ENCODE measurements at places on chromosomes 1 and 21.
A peak's percentile ranks its signal among the peaks of the same experiment; 100 is the strongest.

DNA sequence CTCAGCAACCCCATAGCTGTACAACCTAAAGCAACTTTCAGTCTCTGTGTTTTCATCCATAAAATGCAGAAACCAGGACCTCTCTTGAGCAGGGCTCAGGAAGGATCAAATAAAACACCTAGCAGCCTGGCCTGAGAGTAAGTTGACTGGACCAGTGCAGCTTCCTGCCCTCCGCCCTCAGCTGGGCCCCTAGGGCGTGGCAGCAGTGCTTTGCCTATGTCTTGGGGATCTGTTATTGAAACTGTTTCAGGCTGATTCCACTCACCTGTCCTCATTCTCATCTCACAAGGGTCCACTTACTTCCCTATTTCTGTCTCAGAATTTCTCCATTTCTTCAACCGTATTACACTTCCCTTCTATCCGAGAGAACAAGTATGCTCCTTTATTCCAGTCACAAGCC lies 17.3 kb downstream of the LRRC42 start:
- DNase-seq: no peak

- DNase-seq: peak; percentile 35
Observed at GRCh38 chr21:35528116-35529042, 479.3 kb upstream of the RUNX1 start.

- no peak for DNase-seq
Observed at GRCh38 chr1:242692988-242693387, 168.5 kb upstream of the PLD5 start.

DNA sequence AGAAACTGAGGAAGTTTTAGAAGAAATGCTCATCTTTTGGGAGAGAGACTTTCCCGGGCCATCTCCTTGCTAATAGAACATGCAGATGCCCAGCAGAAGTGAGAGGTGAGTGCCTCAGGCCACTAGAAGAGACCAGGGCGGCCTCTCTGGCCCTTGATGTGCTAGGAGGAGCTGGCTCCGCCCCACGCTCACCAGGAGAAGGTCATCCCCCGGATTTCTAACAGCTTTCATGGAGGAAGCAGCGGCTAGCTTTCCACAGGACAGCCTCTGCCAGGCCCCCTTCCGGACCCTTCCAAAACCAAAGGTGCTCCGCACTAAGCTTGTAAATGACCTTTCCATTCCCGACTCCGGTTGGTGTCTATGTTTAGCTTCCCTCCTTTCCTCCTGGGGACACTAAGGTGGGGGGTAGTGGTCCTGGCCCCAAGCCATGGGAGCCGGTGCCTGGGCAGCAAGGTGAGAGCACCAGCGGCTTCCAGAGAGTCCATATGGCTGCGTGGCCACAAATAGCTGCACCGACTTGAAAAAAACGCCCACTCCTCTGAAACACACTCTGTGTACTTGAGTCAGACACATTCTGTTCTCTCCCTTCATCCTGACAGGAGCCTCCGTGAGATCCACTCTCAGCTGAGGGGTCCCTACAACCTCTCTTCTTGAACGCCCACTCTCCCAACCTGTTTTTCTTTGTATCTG lies 249.9 kb downstream of the TNR start:
- DNase-seq: no peak

- no peak for DNase-seq
Observed at GRCh38 chr1:7781501-7781900, 2.6 kb upstream of the PER3 start.

- no peak for DNase-seq
Observed at GRCh38 chr21:42401154-42401553, 2.5 kb upstream of the UBASH3A start.

DNA sequence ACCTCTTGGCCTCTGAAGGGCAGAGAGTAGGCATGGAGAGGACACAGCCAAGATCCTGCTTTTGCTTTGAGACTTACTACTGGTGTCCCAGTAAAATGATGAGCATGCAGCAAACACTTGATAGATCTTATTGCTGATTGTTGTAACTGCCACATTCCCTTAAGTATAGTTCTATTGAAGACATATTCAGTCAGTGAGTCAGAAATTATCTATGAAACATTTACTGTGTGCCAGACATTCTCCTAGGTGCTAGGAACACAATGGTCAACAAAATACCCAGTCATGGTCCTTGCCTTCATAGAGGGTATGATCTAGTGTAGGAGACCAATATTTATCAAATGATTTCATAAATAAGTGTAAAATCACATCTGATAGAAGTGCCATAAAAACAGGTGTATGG lies 13.6 kb downstream of the STYXL2 start:
- no peak for DNase-seq

DNA sequence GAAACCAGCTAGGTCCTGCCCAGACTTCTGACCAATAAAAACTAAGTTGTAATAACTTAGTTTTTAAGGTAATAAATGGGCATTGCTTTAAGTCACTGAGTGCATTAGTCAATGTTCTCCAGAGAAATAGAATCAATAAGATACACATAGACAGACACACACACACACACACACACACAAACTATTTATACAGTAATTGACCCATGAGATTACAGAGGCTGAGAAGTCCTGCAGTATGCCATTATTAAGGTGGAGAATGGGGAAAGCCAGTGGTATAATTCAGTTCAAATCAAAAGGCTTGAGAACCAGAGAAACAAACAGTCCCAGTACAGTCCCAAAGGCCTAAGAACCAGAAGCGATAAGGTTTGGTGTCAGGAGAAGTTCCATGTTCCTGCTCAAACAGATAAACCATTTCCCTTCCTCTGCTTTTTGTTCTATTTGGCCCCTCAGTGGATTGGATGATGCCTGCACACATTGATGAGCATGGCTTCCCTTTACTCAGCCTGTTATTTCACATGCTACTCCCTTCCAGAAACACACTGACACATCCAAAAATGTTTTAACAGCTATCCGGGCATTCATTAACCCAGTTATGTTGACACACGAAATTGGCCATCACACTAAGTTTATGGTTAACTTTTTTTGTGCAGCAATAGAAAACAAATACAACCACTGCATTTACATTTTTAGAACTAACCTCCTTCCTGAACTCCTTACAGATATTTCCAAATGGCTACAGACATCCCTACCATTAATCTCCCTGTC lies 828.2 kb upstream of the NCAM2 start:
- DNase-seq: no peak

- DNase-seq: no peak
Observed at GRCh38 chr1:155910621-155911121, 478 bp downstream of the RIT1 start.

- DNase-seq: no peak
Observed at GRCh38 chr1:58611861-58612385, 34.9 kb upstream of the TACSTD2 start.

- DNase-seq: no peak
Observed at GRCh38 chr21:15005391-15005790, 59.4 kb downstream of the NRIP1 start.

- DNase-seq: peak; percentile 30
Observed at GRCh38 chr1:212683357-212683722, 16.3 kb downstream of the BATF3 start.

GRCh38 chr1:159300146-159300545 lies 2.0 kb upstream of the FCER1A start:
- DNase-seq: no peak

- no peak for DNase-seq
Observed at GRCh38 chr1:232876506-232877364, 71.5 kb downstream of the MAP10 start.

- DNase-seq: no peak
Observed at GRCh38 chr1:167671727-167672511, 41.9 kb downstream of the RCSD1 start.

DNA sequence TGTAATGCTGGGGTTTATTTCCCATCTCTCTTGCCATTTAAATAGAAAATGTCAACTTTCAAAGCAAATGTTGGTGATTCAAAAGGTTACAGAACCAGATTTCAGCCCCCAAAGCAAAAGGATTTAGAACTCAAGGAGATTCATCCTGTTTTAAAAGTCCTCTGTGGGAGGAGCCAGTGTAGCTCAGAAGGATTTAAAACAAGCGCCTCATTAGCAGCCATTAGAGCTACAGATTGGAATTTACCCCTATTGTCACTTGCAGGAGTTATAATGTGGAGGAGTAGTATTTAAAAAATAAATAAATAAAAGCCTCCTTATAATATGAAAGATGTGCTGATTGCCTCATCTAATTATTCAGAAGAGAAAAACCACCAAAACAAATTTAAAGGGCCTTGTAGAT lies 107.8 kb downstream of the LAMC2 start:
- DNase-seq: no peak

DNA sequence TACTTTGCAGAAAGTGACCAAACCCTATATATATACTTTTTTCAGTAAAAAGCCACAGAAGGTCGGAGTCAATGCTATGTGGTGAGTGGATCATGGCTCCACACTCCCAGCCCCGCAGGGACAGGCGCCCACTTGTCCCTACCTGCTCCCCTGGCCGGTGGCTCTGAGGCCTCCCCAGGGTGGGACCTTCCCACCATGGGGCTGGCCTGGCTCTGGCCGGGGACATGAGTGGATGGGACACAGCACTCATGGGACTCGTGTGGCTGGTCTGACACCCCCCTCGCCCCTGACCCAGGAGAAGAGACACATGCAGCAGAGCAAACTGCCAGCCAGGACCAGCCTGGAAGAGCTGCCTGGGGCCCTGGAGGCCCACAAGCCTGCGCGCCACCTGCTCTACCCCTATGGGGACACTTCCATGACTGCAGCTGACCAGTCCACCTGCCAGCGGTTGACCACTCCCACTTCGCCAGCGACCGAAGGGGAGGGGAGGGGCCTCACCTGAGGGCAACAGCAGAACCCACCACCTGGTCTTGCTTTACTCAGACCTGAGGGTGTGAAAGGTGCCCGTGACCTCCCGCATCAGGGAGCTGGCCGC lies 2.2 kb downstream of the SPATC1L start:
- no peak for DNase-seq

- no peak for DNase-seq
Observed at GRCh38 chr1:54643736-54644135, 2.1 kb downstream of the MROH7 start.

DNA sequence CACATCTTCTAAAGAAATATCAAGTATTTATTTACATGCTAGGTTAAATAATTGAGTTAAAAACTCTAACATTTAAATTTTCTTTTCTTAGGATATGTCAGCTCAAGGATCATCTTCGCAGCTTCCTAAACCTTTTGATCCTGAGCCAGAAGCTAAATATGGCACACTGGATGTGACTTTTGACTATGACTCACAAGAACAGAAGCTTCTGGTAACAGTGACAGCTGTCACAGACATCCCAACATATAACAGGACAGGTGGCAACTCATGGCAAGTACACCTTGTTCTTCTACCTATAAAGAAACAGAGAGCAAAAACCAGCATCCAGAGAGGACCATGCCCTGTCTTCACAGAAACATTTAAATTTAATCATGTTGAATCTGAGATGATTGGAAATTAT lies 132.7 kb upstream of the SERTAD4 start:
- DNase-seq: no peak

DNA sequence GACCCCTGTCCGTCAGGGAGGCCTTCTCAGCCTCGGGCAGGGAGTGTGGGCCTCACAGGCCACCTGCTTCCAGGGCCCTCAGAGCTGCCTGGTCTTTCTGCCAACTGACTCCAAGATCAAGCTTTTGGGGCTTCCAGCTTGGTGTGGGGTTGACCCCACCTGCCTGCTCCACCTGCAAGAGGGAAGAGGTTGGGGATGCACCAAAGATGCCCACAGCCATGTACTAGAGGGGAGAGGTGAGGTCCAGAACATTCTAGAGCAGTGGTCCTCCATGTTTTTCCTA lies 266.7 kb upstream of the VAMP3 start:
- no peak for DNase-seq

DNA sequence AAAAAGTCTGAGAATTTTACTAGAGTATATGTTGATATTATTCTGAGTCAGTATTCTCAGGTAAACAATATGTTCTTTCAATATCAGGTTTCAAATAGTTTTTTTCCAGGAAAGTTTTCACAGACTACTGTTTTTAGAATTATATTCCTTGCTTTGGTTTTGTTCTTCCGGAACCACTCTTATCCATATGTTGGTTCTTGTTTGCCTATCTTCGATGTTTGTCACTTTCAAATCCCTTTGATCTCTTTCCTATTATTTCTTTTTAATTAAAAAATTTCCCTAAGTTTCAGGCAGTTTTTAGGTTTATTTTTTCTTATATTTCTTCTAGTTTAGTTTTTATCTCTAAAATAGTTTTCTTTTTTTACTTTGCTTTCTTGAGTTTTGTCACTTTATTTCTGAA lies 20.9 kb downstream of the NOS1AP start:
- no peak for DNase-seq

DNA sequence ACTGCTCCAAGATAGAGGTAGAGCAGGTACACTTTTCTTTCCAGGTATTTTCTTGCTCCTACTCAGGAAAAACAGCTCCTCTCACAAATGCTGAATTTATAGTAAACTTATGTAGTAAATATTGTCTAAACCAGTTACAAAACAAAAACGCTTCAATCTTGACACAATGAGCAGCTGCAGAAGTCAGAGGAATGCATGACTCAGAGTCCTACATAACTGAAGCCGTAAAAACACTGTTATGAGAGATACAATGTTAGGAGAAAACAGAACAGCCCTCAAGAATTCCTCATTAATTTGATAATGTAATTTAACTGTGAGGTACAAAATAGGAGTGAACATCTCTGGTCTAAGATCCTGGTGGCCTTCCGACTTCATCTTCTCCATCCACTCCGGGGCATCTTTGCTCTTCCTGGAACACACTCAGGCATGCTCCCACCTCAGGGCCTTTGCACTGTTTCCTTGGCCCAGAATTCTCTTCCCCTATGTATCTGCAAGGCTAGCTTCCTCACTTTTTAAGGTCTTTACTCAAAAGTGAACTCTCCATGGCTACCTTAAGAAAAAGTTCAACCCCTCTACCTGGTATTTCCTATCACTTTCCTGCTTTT lies 138.5 kb downstream of the SLC45A1 start:
- DNase-seq: no peak

DNA sequence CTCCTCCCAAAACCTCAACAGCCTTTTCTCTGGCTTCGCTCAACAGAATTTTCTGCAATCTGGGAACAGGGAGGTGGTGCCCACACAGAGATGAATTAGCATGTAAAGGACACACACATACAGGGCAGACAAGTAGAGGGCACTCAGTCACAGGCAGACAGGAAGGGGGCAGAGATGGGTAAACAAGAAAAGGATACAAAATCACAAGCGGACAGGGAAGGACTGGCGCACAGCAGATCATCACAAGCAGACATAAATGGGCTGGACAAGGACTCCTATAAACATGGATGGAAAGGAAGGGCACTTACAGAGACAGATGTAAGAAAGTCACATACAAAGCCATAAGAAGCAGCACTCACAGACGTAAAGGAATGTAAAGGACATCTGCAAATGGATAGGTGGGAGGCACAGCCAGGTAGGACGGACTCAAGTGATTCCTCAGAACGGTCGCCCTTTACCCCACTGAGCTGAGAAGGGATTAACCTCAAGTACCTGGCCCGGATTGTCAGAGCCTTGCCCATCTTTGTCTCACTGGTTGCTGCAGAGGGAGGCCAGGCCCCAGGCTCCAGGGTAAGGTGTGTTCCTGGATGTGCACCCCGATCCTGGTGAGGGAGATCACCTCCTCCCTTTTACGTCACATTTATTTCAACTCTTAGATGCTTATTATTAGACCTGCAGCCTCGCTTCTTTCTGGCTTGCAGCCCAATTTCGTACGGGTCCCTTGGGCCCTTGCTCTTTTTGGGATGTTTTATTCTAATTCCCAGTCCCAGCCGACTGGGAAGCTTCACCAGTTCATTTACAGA lies 836 bp upstream of the PRCC start:
- no peak for DNase-seq
